Inflammatory macrophage treated with lipopolysaccharide for 4 hours (primary cell): ENCODE measurements at places on chromosomes 7 and 10.

DNA sequence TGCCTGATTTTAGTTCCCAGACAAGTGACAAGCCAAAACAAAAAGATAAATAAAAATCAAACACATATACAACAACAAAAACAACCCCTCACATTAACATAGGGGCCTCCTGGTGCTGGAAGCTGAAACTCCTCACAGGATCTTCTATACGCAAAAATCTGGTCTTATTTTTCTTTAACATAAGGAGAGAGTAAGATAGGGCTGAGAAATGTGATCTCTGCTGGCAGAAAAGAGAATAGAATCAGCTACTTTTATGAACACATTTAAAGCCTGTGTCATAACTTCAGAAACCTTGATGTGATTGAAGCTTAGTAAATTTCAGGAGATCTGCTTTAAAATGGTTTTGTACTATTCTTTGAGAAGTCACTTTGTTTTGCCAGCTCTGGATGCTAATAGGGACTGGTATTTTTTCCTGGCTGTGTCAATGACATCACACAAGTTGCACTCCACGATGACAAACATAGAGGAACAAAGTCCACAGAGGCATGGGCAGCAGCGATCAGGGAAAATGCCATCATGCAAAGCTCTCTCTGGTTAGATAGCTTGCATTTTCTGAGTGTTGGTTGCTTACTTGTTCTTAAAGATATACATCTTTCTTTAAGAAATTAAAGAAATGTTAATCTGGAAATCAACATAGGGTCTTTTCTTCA, 176.6 kb upstream of the SP4 start:
- peak; percentile 5 for DNase-seq

- DNase-seq, result no peak
These were observed 58.1 kb upstream of the AQP1 start for GRCh38 chr7:30853576-30853975.

DNA sequence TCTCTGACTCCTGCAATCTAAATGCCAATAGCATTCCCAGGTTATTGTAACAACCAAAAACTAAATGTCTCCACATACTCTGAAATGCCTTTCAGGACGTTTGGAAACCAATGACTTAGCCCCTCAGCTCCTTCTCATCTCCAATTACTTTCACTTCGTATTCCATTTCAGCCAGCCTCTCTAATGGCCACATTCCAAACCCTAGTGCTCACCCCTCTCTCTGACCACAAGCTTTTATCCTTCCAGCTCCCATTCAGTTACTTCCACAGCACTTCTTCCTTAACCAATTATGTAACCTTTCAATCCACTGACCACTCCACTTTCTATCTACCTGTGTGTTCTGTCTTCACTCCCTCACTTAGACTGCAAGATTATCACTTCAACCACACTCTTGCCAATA, 4.3 kb downstream of the NOC3L start:
- DNase-seq, result no peak

DNA sequence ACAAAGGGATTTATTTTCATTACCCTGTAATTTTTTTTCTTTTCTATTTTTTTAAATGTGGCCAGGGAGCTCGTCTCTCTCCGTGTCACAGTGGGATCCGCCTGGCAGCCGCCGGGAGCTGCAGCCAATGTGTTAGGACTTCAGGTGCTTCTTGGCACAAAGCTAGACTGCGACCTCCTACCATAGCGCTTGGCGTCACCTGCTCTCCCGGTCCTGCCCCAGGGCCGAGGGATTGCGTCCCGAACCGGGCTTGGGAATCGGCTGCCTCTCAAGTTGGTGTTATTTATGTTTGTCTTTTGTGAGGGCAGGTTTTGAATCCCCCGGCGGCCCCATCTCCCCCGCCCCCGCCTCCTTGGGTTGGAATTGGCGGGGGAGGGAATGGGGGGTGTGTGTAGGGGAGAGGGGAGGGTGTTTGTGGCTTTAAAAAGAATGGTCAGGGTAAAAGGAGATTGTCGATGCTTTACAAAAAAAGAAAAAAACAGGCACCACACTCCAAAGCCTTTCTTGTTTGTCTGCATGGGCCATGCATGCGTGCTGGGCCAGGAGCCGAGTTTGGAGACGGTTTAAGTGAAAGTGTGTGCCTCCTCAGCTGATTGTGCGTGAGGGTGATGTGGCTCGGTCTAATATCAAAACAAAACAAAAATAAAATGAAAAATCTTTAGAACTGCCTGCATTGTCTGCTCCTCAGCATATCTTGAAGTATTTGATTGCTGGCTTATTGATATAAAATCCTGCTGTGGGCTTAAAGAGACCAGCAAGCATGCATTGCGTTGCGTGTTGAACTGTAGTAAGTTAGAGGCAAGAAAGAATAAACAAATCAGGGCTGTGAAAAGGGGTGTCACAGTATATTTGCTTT, 1.2 kb downstream of the PPP1R9A start:
- no peak for DNase-seq

DNA sequence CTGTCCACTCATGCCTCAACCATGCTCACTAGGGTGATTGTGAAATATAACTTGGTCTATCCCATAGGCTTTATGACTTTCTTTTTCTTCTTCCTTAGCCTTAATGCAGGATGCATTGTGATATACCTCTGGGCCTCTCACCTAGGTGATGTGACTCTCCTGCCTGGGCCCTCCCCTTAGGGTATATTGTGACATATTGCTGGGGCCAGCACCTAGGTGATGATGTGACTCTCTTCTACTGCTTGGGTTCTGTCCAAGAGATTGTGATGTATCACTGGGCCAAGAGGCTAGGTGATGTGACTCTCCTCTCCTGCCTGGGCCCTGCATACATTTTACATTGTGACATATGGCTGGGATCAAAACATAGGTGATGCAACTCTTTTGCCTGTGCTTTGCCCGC, 14.7 kb upstream of the ZNF107 start:
- no peak for DNase-seq

DNA sequence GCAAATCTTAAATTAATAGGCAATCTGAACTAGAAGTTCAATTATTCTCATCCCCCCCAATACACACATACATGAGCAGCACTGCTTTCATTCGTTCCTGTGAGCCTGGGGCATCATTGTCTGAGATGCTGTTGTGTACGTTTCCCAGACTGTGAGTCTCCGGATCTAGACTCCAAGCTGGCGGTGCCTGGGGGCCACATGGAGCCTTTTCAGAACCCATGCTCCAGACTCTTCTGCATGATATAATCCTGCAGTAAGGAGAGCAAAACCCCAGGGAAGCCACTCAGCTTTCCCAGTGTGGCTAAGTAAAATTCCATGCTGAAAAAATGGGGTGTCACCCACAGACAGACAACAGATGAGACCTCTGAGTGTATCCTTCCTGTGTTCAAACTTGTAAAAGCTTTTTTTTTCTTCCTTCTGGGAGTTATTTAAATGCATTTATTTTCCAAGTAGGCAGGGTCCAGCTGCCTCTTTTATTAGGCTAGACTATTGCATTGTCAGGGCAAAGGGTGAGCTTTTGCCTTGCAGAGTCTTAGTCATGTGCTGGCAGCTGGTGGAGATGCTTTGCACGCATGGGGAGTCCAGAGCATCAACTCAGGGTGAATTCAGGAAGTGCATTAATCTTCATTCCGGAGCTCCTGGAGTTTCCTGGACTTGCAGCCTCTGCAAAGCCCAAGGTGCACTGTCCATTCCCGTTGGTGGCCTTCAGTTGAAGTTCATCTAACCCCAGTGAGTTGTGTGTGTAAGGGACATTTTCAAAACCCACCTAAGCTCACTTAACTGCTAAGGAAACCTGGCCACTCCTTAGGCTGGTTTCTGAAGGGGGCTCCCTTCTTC, 185.7 kb upstream of the ADO start:
- DNase-seq, result peak; percentile 89

- no peak for DNase-seq
These were observed 83.9 kb upstream of the TRIL start for GRCh38 chr7:29041991-29042390.

GRCh38 chr10:109996225-109996624, 11.6 kb upstream of the ADD3 start:
- DNase-seq, result peak; percentile 75

GRCh38 chr10:67803588-67804394, 34.2 kb downstream of the DNAJC12 start:
- no peak for DNase-seq

DNA sequence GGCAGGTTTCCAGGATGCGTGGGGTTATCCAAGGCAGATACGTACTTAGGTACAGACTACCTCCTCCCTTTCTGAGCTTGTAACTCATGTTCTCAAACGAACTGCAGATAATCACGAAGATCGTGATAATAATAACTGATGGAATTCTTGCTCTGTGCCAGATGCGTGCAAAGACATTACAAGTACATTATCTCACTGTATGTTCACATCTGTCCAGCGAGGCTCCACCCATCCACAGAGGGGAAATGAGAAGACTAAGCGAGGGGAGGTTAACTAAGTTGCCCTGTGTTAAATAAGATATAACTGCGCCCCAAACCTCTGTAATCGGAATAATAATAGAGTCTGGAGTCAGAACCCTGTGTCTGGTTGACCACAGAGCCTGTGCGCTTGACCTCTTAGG, 1.9 kb downstream of the GALNT17 start:
- DNase-seq, result no peak

GRCh38 chr7:71694665-71695064, 562.7 kb downstream of the GALNT17 start:
- no peak for DNase-seq

DNA sequence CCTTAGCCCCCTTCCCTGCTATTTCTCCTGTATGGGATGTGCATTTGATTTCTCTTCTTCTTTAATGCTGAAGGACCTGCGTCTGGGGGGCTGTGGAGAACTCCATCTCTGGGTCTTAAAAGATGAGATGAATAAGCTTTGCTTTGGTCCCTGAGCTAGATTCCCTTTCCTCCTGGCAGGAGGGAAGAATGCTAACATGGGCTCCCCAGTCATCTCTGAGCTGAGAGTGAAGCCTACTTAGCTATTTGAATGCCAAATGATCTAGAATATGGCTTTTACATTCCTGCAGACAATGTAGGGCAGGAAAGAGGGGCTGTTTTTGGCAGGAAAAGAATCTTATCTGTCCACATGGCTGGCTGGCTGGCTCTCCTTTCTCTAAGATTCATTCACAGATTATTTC, 62.6 kb upstream of the EFCAB10 start:
- DNase-seq, result no peak

DNA sequence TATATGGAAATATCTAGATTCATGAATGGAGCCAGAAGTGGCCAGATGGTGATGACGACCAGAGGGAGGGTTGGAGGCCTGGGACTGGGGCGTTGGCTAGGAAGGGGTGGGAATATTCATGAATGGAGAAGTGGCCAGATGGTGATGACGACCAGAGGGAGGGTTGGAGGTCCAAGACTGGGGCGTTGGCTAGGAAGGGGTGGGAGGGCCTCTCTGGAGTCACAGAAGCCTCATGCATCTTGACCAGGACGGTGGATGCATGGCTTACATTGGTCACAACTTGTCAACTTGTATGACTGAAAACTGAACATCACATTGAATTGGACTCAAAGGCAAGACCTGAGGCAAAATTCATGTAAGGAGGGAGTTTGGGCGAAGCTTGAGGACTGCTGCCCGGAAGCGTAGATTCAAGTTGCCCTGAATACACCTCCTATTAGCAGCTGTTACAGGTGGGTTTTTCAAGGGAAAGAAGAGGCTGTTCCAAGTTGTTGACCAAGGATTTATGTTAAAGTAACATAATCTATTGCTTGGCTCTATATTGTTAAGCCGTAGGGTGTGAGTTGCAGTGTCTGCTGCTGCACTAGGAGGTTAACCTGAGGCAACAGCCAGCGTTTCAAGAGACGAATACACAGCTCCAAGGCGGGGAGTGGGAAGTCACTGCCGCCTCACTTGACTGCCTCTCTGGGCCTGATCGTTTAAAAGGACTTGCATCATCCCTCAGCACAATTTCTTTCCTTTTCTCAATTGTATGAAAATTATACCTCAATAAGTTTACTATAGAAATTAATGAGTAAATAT, 55.1 kb upstream of the FAM20C start:
- peak; percentile 95 for DNase-seq

DNA sequence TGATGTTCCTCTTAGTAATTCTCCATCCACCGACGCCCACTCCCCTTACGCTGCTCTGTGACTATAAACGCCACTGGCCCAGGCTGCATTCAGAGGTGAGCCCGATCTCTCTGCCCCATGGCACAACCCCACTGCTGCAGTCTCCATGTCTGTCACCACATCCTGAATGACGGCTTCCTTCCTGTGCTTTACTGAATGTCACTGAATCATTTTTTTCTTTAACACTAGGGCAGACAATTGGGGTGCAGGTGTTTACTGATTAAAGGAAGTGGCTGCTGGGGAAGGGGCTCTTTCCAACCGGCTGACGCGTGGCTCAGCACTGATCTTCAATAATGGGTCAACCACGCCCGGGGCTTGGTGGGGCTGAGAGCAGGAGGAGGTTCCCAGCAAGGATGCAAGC, 208.3 kb downstream of the USP6NL start:
- DNase-seq, result no peak

DNA sequence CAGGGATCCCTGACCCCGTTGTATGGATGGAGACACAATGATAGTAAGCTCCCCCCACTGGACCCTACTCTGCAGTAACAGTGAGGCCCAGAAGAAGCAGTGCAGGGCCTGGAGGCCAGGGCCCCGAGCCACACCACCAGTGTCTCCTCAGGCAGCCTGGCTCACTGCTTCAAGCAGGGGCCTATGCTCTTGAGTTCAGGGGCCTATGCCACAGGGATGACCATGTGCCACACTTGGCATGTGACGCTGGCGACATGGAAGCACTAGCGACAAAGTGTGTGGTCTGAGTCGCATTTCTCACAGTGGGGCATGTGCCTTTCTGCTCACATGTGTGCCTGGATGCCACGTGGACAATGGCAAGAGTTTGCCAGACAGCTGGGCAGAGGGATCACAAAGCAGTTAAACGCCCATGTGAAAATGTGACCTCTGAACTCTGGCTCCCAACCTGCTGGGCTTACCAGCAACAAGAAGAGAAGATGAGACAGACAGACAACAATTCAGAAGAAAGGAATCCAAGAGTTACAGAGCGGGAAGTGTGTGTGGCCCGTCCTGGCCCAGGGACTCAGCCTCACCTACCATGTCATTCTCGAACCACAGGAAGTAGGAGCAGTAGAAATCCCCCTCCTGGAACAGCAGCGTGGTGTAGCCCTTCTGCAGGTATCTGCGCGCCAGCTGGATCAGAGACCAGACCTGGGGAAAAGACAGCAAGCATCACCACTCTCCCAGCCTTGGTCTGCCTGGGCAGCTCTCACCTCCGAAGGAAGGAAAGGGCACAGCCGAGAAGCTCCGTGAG, 4.7 kb upstream of the PYROXD2 start:
- DNase-seq, result no peak

- no peak for DNase-seq
These were observed 26.6 kb upstream of the NKX6-2 start for GRCh38 chr10:132812520-132812919.

- no peak for DNase-seq
These were observed 47.8 kb upstream of the SAMD8 start for GRCh38 chr10:75063461-75064230.

- no peak for DNase-seq
These were observed 41.7 kb upstream of the HSPA12A start for GRCh38 chr10:116784035-116784434.

- no peak for DNase-seq
These were observed 255.7 kb downstream of the TNS3 start for GRCh38 chr7:47326220-47326619.
